ENCODE measurements at places on chromosomes 5 and 9. TPM values are rescaled to one million over a fixed set of nuclear protein-coding genes. Genes with fewer than 3 reads are reported as not detected.

The CDX1 gene
- total RNA-seq, result 0.91 TPM

The DBH gene
- not detected for total RNA-seq

The TTC16 gene
- 0.07 TPM for total RNA-seq

The PCDHGB2 gene
- 3.9 TPM for total RNA-seq

The PCDHGA7 gene
- total RNA-seq, result 10.3 TPM

The C9 gene
- total RNA-seq, result not detected

The CDH12 gene
- not detected for total RNA-seq

The TMEM252 gene
- total RNA-seq, result not detected

The CCDC192 gene
- not detected for total RNA-seq

The GRXCR2 gene
- not detected for total RNA-seq

The COL23A1 gene
- total RNA-seq, result 0.10 TPM

The CER1 gene
- not detected for total RNA-seq

The DMGDH gene
- total RNA-seq, result 1.9 TPM

The FSD1L gene
- total RNA-seq, result 6.0 TPM

The FAXDC2 gene
- 4.3 TPM for total RNA-seq

The PCDHA12 gene
- 0.33 TPM for total RNA-seq

The CTNNAL1 gene
- total RNA-seq, result 35.9 TPM

The PTTG1 gene
- total RNA-seq, result 12.8 TPM

The TEX48 gene
- total RNA-seq, result not detected

The PLAC8L1 gene
- 0.52 TPM for total RNA-seq
